ENCODE measurements at places on chromosomes 5 and 9.

GRCh38 chr5:157351802-157352092 is 85.8 kb downstream of the CYFIP2 start:
- no peak for DNase-seq

DNA sequence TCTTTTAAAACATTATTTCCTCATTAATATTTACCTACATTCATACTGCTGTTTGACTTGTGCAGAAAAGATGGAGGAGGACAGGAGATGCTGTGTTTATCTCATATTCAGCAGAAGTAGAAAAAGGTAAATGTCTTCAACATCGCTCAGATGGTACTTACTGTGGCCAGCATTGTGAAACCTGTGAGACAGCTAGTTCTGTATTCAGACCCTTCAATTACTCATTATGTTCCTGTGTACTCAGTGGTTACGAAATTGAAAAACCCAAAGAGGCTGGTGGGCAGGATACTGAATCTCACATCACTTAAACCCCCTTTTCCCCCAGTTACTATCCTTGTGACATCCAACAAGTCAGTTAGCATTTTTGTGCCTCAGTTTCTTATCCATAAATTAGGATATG is 216.0 kb downstream of the KDM4C start:
- no peak for DNase-seq

- no peak for DNase-seq
These were observed 84.5 kb downstream of the FOXD1 start for GRCh38 chr5:73363911-73364730.

GRCh38 chr5:93008502-93009207 is 572.4 kb downstream of the NR2F1-AS1 start:
- no peak for DNase-seq

- no peak for DNase-seq
These were observed 3.3 kb downstream of the ANKRD33B start for GRCh38 chr5:10567121-10567591.
